ENCODE measurements at places on chromosomes 12 and 14.

DNA sequence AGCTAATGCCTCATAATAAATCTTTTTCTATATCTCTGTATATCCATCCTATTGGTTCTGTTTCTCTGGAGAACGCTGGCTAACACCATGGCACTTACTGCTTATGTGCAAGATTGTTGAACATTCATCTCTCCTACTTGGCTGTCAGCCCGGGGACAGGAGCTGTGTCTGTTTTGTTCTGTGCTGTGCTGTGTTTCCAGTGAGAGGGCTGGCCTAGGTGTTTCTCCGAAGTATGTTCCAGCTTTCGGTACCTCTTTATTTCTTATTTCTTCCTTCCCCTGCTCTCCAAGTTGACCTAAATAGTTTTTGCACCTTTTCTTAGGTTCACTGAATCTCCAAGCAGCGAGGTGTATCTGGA, 18.8 kb upstream of the NR4A1 start:
- no peak for DNase-seq

GRCh38 chr12:76778364-76778763, 14.4 kb downstream of the ZDHHC17 start:
- no peak for DNase-seq

GRCh38 chr12:70772836-70773235, 135.6 kb upstream of the PTPRB start:
- DNase-seq: no peak

DNA sequence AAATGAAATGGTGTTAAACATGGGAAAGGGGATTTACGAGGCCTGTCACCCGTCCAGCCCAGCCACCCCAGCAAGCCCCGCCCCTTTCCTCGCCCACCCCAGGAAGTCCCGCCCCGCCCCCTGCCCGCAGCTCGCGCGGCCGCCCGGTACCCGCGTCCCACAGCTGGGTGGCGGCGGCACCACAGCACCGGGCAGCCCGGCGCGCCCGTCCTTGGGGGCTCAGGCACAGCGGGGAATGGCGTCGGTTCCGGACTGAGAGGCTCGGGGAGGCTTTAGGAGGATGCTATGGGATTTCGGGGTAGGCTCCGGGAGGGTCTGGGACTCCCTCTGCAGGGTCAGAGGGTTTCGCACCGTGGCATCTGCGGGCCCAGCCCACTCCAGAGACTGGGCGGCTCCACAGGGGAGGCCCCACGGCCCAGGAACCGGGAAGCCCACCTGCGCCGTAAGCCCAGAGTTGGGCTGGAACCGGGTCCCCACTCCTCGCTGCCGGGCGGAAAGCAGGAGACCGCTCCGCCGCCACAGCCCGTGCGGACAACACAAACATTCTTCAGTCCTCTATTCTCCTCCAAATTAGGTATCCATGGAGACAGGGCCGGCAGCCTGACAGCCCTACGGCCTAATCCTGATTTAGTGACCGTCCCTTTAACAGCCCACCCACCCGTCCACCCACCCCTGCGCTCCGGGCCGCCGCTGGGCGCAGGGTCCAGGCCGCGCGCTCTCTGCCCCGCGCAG, 1.4 kb downstream of the FIGNL2 start:
- peak; percentile 47 for DNase-seq

DNA sequence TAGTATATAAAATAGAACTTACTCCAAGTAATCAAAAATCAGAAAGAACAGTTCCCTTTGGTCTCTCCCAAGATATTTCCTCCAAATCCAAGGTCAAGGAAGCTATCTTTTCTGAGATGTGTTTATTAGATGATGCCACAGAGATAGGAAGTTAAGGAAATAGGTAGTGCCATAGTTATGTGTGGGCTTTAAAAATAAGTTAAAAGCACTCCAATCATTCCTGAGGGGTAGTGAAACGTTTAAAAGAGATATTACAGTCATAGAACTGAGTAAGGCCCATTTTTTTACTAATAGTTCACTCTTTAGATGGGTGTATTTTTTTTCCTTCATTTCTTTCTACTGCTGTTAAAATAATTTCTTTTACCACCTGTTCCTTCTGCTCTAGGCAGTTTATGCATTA, 1630.9 kb upstream of the SEL1L start:
- DNase-seq: no peak

DNA sequence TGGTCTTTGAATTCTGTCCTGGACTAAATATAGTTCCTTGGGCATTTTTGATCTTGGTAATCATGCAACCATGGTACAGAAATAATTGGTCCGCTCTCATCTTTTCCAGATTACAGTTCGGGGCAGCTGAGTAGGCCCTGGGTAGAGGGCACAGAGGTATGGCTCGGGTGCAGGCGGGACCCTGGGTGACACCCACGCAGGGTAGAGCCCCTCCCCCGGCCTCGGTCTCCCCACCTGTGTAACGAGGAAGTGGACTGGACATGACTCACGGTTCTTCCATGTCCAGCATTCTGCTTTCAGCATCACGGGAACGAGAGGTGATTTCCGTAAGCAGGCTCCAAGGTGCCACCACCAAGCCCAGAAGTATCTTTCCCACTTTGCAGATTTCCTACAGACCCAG, 91.0 kb upstream of the DIO3 start:
- no peak for DNase-seq

GRCh38 chr12:98471085-98471484, 44.3 kb upstream of the TMPO start:
- DNase-seq: no peak

DNA sequence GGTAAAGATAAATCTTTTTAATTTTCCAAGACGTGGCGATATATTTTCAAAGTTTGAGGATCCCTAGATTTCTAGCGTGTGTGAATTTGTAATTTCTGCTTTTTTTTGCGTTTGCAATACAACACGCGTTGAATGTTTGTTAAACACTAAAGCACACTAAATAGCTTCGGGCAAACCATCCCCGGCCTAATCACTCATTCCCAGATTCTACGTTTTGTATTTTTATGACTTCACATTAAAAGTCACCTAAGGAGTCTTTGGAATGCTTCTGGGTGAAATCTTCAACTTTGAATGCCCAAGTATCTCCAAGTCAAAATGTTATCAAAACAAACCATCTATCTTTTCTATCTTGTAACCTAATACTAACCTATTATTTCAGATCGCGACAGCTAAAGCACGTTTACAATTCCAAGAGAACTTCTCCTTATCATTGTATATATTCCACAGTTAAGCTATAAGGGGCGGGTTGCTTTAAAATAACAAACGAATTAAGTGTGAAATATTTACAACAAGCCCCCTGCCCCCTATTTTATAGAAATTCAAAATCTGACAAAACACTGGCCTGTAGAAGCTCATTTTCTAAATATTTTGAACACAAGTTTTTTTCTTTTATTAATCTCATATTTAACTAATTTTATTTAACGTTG, 1.1 kb downstream of the ALX1 start:
- DNase-seq: no peak

GRCh38 chr12:5461966-5462365, 30.1 kb downstream of the NTF3 start:
- no peak for DNase-seq

DNA sequence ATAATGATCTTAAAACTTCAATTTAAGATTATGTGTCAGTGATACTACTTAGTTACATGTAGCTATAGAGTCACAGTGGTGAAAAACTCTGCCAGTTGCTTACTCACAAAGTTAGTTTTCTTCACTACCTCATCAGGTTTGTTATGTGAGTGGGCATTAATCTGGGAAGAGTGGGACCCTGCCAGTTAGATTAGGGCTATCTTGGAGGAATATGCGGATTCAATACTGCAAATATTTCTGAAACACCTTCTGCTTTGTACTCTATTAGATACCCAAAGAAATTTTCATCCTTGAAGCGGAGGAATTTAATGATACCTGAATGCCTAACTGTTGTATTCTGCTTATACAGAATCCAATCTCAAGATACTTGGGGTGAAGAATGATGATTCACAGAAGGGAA, 25.1 kb downstream of the ZNF268 start:
- DNase-seq: no peak

GRCh38 chr12:124457287-124458219, 109.9 kb downstream of the NCOR2 start:
- peak; percentile 60 for DNase-seq

DNA sequence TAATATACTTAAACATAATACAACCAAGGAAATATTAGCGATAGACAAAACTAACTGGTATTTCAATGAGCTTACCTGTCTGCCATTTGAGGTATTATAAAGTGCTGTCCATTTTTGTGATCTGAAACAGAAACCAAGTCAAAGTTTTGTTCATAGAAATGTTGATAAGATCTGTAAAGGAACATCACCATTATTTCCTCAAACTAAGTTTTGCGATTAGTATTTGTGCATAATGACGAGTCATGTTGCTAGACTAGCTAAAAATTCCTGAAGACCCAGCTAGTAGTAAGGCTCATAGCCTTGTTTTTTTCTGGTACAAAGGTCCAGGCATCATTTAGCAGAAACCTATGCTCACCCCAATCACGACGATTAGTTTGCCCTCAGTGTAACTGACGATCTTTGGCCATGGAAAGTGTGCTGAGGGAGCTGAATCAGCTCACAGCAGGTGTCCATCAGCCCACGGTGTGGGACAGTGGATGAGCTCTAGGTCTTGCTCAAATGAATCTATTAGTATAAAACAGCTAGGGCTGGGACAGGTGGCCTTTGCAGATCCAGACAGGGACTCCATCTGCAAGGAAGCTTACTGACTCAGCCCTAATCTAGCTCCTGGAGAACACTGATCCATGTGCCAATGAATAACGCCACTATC, 28.7 kb downstream of the GIT2 start:
- DNase-seq: no peak

GRCh38 chr12:124358572-124358971, 63.7 kb downstream of the RFLNA start:
- no peak for DNase-seq

GRCh38 chr12:81492131-81492720, 266.9 kb downstream of the PPFIA2 start:
- DNase-seq: no peak

DNA sequence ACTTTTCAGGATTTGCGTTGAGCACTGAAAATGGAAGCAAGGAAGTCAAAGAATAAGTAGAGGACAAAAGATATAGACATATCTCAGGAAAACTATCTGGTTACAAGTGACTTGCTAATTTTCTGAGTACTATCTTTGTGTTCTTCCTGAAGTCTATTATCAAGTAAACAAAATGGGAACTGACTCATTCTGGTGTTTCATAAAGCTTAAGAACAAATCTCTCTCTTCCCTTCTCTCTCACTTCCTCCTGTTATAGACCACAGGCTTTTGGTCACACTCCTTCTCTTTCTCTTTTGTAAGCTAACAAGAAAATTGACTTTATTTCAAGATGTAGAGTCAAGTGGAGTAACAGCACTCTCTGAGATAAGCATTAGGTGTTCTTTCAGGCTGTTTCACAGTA, 406.6 kb upstream of the SYT1 start:
- DNase-seq: no peak

GRCh38 chr12:102436867-102437266, 43.5 kb downstream of the IGF1 start:
- DNase-seq: no peak

DNA sequence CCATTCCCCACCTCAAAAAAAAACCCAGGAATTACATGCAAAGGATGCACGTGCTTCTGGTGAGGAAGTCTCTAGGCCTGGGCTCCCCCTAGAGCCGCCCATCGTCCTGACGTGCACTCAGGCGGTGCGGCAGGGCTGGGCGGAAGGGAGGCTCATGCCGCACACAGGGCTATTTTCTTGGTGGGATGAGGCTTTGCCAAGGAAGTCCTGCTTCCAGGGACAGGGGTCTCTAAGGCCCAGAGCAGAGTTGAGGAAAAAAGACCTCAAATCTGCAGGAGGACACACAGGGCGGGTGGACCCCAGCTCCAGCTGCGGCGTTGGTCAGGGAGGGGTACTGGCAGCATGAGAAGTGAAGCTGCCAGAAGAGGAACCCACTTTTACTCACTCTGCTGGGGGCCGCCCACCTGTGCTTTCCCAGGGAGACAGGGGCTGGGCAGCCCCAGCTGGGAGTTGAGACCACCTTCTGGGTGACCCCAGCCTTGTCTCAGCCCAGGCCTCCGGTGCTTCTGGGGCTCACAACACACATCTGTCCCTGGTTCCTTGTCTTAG, 4.2 kb downstream of the RHOF start:
- DNase-seq: peak; percentile 62

DNA sequence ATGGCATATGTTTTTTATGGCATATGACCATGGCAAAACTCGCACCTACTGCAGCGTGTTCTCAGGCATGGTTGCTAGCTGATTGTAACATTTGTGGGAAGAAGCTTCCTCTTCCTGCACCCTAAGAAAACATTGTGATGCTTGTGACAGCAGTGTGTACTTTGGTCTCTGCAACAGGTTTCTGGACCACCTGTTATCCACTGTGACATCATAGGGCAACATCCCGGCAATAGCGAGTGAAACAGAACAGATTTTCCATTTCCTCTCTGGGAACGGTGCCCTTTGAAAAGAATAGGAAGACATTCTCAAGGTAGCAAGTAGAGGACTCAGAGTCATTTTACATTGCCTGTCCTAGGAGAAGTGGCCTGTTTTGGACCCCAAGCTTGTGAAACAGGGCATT, 135.4 kb upstream of the TRHDE start:
- no peak for DNase-seq

DNA sequence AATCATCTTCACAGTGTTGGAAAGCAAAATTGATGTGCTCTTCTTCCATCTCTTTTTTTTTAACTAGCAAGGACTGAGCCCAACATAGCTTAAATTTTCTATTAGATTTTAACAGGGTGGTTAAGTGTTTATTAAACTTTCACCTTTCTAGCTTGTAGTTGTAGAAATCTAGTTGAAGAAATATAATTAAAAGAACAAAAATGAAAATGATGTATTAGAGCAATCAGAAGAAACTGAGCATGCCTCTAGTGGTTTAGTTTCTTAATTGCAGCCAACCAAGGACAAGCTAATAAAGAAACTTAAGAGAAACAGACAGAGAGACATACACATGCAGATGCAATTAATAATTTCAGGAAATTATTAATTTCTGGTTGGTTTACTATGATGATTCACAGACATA, 673.0 kb upstream of the LMO3 start:
- no peak for DNase-seq

Data from activated T-cell treated with anti-CD3 and anti-CD28 coated beads, Interleukin-2, amount 50 U/mL, for 1 hour (primary cell).